ENCODE measurements at places on chromosomes 6 and 20.

- DNase-seq: peak; percentile 47
These were observed 502.2 kb upstream of the JARID2 start for GRCh38 chr6:14743474-14744211.

GRCh38 chr6:124743420-124743819, 218.8 kb upstream of the RNF217 start:
- DNase-seq: no peak

- DNase-seq: no peak
These were observed 17.4 kb downstream of the HFE start for GRCh38 chr6:26104457-26105108.

- no peak for DNase-seq
These were observed 1223.6 kb upstream of the GJE1 start for GRCh38 chr6:140909156-140909555.

DNA sequence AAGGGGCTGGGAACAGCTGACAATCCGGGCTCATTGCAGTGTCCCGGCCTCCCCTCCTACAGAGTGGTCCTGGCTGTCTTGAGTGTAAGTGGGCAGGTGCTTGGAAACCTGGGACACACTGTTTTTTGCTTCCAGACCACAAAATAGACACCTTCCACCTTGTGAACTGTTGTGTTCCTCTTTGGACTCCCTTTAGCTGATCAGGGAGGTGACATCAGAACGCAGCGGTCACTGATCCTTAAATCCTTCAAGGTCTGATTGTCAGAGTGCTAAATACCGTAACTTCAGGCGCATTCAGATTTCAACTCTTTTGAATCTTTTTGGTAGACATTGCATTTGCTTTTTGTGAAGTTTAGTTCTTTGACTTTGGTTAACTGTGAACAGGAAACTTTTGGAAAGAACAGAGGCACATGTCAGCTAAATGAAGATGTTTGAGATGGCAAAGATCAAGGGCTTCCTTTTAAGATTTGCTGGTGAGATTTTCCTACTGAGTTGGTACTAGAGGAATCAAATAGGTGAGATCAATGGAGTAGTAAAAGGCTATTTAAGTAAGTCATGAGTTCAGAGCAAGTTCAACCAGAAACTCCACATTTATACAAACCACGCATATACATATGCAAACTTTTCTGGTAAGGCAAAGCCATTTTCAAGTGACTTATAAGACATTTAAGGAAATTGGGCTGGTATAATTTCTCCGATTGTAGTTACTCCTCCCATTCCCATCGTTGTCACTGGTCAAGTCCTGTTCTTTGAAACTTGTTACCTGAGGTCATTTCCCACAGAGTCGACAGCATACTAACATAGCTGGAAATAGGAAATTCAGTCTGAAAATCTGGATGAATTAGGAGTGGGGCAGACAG, 6.3 kb downstream of the PPP1R3G start:
- no peak for DNase-seq

- DNase-seq: no peak
These were observed 93.8 kb upstream of the RPS6KA2 start for GRCh38 chr6:166720856-166721255.

GRCh38 chr20:32976746-32977145, 27.5 kb downstream of the SUN5 start:
- DNase-seq: no peak

DNA sequence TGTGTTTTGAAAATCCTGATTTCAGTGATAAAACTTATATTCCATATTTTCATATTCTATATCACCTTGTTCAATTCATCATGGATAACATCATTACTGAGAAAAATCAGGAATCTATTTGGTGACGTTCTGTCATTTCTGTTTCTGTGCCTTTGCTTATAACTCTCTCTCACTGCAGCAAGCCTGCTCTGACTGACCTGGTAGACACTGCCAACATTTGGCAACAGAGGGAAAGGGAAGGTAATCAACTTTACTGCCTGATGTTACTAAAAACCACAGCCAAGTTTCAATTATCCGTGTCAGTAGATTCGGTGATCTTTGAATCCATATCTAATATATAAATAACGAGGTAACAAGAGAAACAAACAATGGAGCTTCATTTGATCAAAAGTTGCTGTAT, 501.9 kb downstream of the LMBRD1 start:
- no peak for DNase-seq

DNA sequence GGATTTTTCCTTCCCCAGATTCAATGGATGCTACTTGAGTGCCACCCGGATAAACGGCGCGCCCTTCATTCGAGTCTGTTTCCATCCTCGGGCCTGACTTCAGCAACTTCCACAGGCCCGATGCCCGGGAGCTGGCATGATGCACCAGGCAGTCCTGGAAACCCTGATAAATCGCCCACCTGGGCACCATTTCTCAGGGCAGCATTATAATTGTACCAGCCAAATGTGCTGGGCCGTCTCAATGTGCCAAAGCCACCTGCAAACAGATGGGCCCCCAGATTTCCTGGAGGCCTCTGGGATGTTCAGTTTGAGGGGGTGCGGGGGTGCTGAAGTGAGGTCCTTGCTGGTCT, 65.8 kb downstream of the NOL4L start:
- DNase-seq: no peak

- no peak for DNase-seq
These were observed 82.4 kb downstream of the IRF4 start for GRCh38 chr6:473768-474452.

DNA sequence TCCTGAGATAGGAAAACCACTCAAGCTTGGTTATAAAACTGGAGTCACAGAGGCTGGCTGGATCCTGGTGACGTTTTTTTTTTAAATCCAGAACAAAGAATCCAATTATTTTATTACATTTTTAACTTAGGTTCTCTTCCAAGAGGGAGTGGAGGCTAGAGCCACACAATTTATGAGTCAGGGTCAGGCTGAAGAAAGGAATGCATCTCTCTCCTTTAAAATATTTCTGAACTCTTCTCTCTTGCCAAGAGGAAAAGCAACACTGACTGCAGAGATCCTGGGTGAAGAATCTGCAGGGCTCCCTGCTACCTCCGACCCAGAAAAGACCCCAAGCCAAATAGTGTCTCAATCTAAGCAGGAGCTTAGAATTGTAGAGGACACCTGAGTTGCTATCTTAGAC, 88.5 kb upstream of the SSTR4 start:
- DNase-seq: no peak

DNA sequence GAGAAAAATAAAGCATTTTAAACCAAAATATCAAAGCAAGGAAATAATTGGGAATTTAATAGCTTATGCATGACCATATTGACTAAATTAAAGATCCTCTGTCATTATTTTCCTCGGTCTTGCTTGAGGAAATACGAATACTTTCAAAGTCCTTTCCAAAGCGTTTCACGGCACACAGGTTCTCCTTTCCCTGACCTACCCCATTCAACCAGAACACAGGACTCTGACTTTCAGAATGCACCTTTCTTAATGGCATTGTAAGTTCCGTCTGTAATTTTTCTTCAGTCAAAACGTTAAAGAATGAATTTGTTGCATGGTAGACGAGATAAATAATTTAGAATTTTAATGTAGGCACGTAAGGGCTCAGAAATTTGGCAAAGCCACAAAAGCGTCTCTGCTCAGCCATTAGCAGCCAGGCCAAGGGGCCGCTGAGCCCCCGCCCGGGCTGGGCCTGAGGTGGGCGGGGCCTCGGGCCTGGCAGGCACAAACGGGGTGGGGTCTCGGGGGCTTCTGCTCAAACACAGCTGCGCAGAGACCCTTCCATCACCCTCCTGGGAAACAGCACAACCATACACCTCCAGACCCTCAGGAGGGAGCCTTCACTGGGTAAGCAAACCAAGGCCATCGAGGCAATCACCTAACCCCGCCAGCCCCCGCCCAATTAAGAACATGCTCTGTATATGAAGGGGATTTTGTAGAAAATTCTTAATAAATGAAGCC, 3.4 kb downstream of the NEDD9 start:
- DNase-seq: no peak

DNA sequence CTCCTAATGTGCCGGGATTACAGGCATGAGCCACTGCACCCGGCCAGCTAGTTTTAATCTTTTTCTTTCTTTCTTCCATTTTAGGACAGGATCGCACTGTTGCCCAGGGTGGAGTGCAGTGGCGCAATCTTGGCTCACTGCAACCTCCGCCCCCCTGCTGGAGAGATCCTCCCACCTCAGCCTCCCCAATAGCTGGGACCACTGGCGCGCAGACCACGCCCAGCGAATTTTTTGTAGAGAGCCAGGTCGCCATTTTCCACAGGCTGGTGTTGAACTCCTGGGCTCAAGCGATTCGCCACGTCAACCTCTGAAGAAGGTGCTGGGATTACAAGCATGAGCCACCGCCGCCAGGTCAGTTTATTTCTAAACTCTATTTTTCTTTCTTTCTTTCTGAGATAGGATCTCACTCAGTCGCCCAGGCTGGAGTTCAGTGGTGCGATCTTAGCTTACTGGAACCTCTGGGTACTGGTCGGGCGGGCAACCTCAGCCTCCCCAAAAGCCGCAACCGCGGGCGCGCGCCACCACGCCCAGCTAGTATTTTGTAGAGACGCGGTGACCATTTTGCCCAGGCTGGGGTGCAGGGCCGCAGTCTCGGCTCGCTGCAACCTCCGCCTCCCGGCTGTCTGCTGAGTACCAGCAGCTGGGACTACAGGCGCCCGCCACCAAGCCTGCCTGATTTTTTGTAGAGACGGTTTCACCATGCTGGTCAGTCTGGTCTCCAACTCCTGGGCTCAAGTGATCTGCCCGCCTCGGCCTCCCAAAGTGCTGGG, 20.0 kb upstream of the LIN28B start:
- DNase-seq: no peak

- no peak for DNase-seq
These were observed 1.4 kb downstream of the HEY2 start for GRCh38 chr6:125750692-125751333.

GRCh38 chr6:44508646-44509045, 121.1 kb downstream of the CDC5L start:
- no peak for DNase-seq

- DNase-seq: no peak
These were observed 23.5 kb downstream of the ILRUN start for GRCh38 chr6:34673064-34673463.

GRCh38 chr6:142400495-142400894, 98.7 kb downstream of the ADGRG6 start:
- no peak for DNase-seq

- no peak for DNase-seq
These were observed 36.5 kb upstream of the SMIM28 start for GRCh38 chr6:138341176-138341575.

- DNase-seq: no peak
These were observed 111.6 kb upstream of the SCP2D1 start for GRCh38 chr20:18701969-18702368.

DNA sequence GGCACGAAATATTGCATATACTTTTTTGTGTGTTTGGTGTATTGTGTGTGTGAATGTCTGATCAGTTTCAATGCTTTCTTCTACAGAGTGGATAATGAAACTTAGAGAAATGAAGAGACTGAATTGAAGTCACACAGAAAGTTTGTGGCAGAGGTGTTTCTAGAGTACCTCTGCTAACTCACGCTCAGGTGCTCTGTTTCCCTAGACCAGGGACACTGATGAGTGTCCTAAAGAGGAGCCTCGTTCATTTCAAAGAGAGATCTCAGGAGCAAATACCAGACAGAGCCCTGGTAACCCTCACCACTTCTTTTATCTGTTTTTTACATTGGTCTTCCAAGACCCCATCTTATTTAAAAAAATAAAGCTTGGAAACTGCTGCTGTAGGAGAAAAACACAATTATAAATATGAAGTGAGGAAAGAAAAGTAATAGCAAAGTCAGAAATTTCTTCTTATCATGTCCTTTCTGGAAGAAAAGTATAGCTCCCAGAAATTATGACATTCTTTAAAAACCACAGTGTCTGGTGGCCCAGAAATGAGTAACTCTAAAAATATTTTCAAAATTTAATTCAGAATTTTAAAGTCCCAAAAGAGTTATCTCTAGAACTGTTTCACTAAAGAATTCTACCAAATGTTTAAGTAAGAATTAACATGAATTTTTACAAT, 720.6 kb downstream of the RFPL4B start:
- no peak for DNase-seq

- DNase-seq: no peak
These were observed 5.8 kb downstream of the SPO11 start for GRCh38 chr20:57335392-57335791.

DNA sequence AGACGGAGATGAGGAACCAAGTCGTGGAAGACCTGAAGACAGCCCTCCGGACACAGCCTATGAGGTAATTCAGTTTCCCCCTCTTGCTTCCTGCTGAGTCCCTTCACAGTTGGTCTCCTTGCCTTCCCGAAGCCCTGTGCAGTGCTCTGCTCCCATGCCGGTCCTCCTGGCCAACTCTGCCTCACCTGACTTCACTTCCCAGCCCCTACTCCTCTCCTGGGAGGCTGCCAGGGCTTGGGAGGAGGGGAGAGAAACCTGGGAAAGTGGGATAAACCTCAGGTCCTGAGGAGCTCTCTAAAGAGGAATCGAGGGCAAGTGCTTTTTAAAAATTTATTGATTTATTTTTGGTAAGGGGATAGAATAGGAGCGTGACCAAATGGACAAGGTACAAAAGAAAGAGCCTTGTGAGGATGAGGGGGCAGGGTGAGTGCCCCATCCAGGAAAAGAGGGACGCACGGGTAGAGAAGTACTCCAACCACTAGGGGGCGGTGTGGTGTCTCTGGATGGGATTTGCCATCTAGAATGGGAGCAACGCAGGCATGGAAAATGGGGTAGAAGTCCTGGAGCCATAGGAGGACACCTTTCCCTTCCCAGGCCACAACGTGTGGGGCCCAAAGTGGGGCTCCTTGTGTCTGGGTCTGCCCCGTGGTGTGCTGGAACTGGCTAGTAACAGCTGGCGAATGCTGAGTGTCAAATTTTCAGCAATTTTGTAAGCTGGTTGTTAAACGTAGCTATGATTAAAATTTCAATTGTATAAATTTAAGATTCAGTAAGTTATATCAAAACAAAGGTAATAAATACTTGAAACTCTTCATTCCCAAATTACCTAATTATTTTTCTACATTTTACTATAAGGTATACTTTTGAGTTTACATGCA, 69.0 kb downstream of the MOCS1 start:
- DNase-seq: peak; percentile 41

- DNase-seq: no peak
These were observed 998 bp downstream of the BMP2 start for GRCh38 chr20:6768228-6769140.

GRCh38 chr20:7601431-7601830, 338.8 kb downstream of the HAO1 start:
- no peak for DNase-seq

- DNase-seq: no peak
These were observed 3.6 kb upstream of the TOX2 start for GRCh38 chr20:43911066-43911465.

DNA sequence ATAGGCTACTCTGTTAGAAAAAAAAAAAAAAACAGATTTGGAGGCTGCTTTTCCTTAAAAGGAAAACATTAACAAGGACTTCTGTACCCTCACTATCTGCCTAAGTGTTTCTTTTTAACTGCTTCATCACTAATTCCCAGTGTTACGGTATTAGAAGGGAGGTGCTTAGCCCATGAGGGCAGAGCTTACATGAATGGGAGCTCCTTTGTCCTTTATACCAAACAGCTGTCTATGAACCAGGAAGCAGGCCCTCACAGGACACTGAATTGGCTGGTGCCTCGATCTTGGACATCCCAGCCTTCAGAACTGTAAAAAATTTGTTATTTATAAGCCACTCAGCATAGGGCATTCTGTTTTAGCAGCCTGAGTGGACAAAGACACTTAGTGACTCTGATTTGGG, 215.6 kb upstream of the NRSN1 start:
- no peak for DNase-seq

GRCh38 chr6:159833556-159833955, 33.5 kb downstream of the PNLDC1 start:
- no peak for DNase-seq
